ENCODE measurements at places on chromosomes 1 and 21.

GRCh38 chr1:59124166-59124565 lies 172.7 kb upstream of the FGGY start:
- peak; percentile 53 for DNase-seq

DNA sequence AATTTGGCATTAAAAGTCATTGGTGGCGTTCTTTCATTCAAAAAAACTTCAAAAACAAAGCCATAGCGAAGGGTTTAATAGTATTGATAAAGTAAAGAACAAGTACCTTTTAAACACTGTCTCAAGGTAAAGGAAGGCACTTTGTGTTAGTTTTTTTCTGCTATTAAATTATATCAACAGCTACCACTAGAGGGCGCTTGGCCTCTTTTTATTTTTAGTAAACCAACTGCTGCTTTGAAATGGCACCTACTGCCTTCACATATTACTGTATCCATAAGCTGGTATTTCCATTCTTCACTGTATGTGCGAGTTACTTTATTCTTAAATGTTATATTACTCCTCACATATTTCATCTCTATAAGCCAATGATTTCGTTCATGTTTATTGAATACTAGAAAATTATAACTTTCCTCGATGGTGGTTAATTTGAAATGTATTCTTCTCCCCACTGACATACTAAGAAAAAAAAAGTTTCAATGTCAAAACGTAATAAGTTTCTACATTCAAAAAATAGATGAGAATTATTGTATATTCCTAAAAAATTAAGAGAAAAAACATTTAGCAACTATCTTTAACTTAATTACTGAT lies 125.7 kb upstream of the CXADR start:
- DNase-seq, result peak; percentile 58

- peak; percentile 94 for DNase-seq
Measured at GRCh38 chr21:15293240-15293639, 228.4 kb upstream of the NRIP1 start.

- DNase-seq, result no peak
Measured at GRCh38 chr1:200628223-200628881, 7.8 kb upstream of the KIF14 start.

DNA sequence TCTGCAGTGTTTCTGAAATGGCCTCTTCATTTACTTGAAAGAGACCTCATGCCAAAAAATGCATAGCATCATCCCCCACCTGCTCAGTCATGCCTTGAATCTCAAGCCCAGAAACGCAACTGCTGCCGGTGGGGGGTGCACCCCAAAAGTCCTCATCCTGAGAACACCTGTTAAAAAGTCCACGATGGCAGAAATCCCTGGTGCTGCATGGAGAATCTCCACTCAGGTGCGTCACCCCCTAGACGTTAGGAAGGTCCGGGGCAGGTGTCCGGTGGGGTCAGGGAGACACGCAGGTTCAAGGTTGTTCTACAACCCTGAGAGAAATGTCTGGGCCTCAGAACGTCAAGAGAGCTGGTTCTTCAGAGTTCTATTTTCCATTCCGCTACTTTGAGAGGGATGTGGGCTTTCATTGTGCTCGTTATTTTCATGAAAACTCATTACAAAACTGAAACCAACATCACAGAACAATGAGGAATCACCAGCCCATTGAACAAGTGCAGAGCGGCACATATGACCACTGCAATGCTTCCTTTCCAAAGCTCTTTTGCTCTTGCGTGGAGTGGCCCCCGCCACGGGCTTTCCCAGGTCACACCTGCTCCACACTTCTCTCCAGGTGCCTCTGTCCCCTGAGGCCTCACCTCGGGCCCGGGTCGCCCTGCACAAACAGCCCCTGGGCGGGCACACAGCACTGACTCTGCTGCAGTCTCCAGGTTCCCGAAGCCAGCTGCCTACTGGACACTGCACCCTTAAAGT lies 201.9 kb downstream of the TOMM20 start:
- DNase-seq, result no peak

DNA sequence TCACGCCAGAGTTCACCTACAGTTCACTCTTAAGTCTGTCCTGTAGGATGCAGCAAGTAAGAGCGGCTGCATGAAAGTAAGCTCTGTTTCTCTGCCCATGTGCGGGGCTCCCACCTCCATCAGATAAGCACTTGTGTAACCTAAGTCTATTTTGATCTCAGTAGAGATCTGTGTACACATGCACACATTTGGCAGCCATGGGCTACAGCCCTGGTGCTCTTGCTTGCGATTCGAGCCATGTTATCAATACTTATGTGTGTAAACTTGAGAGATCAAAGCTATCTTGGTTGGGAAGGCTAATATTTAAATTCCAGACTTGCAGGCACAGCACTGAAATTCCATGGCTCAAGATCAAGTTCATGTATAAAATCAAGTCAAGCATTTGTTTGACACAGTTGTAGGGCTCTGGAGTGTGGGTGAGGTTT lies 244.7 kb upstream of the FGGY start:
- DNase-seq, result no peak

DNA sequence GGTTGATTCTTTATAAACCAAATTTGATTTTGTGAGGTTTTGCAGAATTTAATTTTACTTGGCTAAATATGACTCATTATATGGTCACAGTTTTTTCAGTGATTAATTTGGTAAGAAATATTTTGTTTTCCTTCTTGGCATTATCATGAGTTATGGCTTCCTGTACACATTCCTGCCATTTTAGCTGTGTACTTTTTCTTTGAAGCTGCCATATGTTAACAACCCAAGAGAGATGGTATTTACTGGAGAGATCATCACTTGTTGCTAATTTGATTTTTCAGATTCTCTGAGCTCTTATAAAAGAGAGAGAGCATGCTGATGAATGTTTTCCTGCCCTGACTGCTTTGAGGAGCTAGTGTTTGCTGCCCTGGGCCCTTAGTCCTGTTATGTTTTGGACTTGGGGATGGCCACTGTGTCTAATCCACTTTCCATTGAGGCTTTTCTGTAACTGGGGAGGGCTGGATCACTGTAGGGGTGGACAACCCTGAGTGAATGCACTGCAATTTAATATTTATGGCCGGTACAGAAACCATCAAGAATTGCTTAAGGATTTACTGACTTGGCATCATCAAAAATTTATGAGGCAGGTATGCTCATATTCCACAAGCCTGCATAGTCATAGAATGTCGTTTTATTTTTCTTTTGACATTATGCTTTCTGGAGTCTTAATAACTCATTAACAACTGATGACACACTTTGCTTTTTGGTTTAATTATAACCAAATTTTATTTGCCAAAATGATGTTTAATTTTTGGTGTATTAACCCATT lies 200.9 kb downstream of the DISC1 start:
- peak; percentile 94 for DNase-seq

DNA sequence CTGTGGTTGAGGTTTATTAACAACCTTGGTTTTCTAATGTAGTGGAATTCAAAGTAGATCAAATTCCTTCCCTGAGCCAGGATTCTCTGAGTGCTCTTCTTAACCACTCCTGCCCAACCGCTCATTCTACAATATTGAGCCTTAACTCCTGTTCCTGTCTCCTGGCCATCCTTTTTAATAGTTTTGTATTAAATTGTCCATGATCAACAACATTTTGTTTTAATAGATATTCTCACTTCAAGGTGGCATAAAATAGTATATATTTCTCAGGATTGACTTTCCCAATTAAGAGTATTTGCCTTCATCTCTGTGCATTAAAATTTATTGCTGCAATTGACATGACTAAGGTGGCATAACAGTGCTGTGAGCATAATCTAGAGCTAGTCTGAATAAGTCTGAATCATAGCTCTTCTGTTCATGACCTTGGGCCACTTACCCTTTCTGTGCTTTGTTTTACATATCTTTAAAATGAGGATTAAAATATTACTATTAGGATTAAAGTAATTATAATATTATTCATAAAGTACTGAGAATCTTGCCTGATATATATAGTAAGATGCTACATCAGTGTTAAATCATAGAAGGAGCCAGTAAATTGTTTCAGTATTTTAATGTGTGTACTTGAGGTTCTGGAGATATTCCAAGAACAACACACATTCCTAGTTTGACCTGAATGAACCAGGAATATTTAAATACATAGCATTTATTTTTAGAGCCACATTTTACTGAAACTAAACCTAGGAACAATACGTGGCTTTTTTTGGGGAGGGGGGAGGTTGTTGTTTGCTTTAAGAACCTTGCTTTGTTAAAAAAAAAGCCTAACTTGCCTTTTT lies 76.4 kb downstream of the ADGRL2 start:
- DNase-seq, result peak; percentile 67

GRCh38 chr1:207440626-207441025 lies 13.5 kb upstream of the CR2 start:
- no peak for DNase-seq

DNA sequence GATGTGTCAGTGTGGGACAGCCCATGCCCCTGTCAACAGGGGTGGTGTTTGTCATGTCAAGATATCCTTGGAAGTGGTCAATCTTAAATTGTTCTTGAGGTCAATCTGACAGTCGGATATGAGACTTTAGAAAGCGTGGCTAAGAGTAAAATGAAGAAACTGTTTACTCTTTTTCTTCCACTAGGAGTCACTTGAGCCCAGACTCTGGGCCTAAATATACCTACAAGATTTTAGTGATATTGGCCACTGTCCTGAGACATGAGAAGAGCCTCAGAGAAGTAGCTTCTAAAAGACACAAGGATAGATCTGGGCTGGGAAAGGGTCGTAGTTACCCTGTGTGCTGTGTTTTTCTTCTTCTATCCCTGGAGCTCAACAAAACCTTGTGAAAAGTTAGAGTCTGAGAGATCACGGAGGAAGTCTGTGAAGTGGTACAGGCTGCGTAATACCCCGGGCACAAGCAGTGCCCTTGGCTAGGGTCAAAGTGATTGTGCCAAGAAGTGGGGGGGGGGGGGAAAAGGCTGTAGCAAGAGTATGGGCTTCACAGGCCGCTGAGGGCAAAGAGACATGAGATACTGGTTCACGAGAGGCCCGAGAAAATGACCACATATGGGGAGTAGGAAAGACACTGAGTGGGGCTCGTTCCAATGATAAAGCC lies 355.2 kb upstream of the GREM2 start:
- no peak for DNase-seq

DNA sequence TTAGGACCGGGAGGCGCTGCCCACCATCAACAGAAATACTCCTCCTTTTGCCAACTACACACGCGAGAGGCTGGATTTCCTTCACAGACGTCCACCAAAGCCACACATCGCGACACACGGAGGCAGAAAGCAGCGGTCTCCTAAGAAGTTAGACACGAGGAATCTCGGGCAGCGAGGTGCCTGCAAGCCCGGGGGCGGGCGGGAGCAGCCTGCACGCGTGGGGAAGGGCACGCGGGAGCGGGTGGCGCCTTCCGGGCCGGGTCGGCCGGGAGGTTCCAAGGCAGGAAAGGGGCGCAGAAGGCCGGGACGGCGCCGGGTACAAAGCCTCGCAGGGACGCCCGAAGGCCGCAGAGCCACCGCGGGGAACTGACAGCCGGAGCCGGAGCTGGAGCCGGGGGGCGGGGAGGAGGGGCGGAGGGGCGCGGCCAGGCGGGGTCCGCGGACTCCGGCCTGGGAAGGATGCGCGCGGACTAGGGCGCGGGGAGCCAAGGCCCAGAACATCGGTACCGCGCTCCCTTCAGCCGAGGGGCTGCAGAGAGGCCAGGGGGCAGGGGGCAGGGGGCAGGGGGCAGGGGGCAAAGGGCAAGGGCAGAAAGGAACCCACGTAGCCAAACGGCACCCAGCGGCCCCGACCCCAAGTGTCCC lies 722 bp downstream of the NPHP4 start:
- no peak for DNase-seq

DNA sequence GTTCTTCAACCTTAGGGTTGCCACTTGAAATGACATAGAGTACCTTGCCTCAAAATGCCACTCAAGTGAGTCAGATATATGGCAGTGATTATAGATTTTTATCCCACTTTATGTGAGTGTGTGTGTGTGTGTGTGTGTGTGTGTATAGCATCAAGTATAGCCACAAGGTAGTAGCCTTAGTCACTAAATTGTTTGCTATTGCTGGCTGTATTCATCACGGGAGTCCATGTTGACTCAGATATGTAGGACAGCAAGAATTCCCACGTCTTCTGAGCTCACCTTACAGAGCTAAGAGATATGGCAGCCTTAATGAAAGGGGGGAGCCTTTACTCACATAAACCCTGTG lies 9.3 kb downstream of the ETS2 start:
- DNase-seq, result peak; percentile 80

DNA sequence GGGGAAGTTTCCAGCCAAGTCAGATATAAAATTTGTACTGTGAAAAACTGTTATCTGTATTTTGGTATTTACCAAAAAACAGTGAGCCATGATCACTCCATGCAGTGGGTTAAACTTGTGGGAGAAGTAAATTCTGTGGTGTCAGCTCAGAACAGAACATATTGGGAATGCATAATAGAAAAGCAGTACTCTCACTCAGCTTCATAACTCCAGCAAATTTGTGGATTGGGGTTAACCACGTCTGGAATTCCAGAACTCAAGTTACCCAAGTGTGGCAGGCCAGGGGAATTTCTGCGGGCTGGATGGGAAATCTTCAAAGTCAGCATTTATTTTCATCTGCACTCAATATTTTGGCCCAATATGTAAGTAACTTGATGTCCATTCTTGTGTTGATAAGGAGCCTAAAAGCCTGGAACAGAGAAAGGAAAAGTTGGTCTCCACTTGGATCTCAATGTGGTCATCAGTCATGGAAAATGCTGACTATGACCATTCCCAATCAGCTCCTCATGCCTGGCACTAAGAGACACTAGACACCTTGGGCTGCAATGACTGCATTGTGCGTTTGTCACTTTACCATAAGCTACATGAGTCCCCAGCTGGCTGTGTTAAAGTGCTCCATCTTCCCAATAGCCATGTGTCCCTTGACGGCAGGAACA lies 39.1 kb upstream of the ENAH start:
- DNase-seq, result peak; percentile 95

GRCh38 chr1:200415789-200416593 lies 6.2 kb upstream of the ZNF281 start:
- peak; percentile 99 for DNase-seq

DNA sequence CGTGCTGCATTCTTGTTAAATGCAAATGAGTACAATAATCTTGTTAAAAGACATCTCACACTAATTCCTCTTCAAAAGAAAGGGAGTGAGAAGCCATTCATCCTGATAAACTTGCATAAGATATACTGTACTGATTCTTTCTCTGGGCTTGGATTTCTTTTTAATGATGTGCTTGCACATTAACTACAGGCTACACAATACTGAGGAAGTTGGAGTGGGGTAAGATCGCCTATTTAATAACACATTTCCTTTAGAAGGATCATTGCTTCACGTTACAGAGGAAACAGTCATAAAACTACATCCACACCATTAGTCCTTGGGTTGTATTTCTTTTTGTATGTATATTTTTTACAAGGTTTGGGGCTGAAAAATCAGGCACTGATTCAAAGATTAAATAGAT lies 36.6 kb downstream of the NRIP1 start:
- no peak for DNase-seq

Data from fibroblast of skin of right biceps (primary cell).